ENCODE measurements at places on chromosomes 2 and 18. TPM values are rescaled to one million over a fixed set of nuclear protein-coding genes. Genes with fewer than 3 reads are reported as not detected.

- no peak for DNase-seq
Measured at GRCh38 chr2:229575569-229576315, 138.6 kb downstream of the DNER start.

- DNase-seq: no peak
Measured at GRCh38 chr2:201357221-201357620, at the start of gene FLACC1. TSS of gene FLACC1 (minus strand) at chr2:201357345. CDS start at chr2:201351404, 5,941 bp downstream.

Gene ITPRIPL1
- polyA plus RNA-seq: 1.2 TPM

GRCh38 chr2:80517316-80517715 is 212.8 kb upstream of the LRRTM1 start:
- DNase-seq: no peak

DNA sequence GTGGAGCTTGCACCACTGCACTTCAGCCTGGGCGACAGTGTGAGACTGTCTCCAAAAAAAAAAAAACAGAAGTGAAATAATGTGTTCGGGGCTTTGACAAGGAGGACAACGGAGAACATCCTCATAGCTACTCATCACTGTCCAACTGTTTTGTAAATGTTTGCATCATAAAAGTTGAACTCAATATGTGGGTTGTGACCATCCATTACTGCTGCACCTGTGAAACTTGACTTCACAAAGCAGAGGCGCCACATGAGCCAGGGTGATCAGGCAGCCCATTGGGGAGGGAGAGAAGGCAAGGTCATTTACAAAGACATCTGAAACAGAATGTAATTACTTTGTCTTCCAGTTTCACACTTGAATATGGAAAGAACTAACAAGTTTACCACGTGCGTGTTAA is 61.6 kb downstream of the LAMA1 start:
- DNase-seq: no peak

Gene CIDEA
- polyA plus RNA-seq: not detected

- no peak for DNase-seq
Measured at GRCh38 chr2:74464406-74464805, 776 bp downstream of the MOGS start.

Gene PCARE
- 0.30 TPM for polyA plus RNA-seq

GRCh38 chr18:12305930-12306629 is 2.0 kb upstream of the TUBB6 start:
- no peak for DNase-seq

Gene ICOS
- polyA plus RNA-seq: 0.40 TPM

Gene LYG2
- polyA plus RNA-seq: not detected

DNA sequence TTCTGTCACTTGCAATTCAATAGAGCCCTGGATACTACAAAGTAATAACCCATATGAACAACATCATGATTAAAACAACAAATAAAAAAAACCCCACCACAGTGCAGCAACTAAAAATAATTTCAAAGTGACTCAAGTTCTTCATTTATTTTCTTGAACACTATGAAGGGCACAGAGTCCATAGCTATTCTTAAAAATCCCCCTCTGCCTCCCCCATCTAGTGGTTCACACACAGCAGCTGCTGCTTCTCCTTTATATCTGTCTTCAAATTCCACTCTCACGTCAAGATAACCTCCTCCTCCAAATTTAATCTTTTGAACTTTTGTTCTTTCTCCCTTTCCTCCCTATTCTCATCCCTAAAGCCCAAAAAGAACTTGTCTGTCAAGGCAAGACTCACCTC is 591.3 kb downstream of the ZEB2 start:
- DNase-seq: no peak

Gene IL1R1
- polyA plus RNA-seq: 76.7 TPM

Gene MBOAT2
- polyA plus RNA-seq: 9.0 TPM

DNA sequence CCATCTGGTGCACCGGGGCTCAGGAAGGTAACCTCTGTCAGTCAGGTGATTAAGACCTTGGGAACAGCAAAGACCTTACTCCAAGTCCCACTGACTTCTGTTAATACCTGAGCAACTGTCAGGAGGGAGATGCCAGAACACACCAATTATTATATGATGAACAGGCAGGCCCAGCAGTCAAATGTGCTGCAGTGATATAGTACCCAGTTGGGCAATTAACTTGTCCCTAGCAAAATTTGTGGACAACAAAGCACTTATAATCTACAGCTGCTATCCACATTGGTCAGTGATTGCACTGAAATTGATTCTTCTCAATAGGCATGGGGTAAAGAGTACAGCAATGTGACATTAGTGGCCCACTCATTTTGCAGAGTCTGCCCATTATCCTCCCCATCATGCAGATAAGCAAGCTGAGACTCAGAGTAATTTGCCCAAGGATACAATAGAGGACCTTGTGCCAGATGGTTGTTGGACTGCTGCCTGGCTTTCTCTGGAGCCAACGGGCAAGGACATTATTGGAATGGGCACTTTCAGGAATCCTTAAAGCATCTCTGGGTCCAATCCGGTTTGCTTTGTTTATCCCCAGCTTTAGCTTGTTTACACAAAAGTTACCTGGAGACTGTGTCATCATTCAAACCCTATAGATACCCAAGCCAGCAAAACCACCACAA is 147.6 kb downstream of the CCBE1 start:
- DNase-seq: no peak

Gene COBLL1
- polyA plus RNA-seq: 35.5 TPM

- DNase-seq: peak; percentile 83
Measured at GRCh38 chr2:11669454-11670291, at the start of gene NTSR2. TSS of gene NTSR2 (minus strand) at chr2:11670195. CDS start at chr2:11670129, 66 bp downstream.

Gene MOGAT1
- not detected for polyA plus RNA-seq

Gene DUSP2
- polyA plus RNA-seq: 2.0 TPM

Gene CCDC141
- polyA plus RNA-seq: 0.50 TPM

- DNase-seq: no peak
Measured at GRCh38 chr2:144452989-144453336, 67.0 kb downstream of the ZEB2 start.

DNA sequence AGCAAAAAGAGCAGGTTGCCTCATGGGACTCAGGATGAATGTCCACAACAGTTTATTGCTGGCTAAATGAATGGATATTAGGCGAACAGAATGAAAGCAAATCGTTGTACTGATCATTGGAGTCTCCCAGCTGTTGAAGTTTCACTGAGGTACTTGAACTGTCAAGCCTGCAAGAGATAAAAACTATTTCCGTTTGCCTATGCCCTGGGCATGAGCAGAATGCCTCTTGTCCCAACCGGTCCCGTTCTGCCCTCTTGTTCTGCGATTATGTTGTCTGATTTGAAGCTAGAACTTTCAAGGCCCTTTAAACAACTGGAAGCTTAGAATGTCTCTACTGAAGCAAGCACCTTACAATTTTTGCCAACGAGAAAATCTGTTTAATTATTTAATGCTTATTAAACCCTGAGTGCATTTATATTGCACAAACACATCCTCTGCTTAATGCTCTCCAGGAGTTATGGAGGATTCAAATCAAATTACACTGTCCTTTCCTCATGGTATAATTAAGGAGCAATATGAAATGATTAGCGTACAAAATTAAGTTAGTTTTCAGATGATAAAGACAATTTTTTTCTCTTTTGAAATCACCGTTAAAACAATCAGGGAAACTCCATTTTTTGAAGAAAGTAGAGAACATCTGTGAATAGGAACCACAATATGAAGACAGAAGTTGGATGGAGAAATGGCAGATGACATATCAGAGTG is 17.7 kb downstream of the QPCT start:
- no peak for DNase-seq

GRCh38 chr2:120626566-120626965 is 109.1 kb upstream of the GLI2 start:
- DNase-seq: no peak

Gene FOXD4L1
- polyA plus RNA-seq: not detected

DNA sequence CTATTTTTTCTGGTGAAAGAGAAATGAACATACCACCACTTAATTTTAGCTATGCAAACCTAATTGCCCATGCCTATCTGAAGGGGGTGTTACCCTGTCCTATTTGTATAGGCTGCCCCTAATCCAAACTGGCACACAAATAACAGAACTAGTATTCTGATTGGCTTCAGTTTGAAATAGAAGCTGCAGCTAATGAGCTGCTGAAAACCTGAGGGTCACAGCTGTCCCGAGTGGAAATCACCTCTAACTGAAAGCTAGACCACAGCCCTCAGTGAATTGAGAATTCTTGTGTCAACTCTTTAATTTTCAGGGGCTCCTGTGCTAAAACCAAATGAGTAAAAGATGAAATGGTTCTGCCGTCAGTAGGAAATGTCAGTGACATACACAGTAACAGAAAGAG is 28.7 kb downstream of the CCDC141 start:
- no peak for DNase-seq

DNA sequence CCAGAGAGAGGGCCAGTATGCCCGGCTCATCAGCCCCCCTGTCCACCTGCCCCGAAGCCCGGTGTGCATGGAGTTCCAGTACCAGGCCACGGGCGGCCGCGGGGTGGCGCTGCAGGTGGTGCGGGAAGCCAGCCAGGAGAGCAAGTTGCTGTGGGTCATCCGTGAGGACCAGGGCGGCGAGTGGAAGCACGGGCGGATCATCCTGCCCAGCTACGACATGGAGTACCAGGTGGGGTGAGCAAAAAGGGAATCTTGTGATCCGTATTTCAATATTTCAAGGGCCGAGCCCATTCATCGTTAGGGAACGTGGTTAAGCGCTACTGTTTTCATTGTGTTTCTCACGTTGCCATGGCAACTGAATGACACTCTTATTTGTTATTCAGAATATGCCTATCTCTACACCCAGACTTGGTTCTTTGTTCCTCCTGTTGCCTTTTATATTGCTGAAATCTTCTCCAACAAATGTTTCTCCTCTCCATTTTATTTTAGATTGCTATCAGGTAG is 81.5 kb downstream of the NRP2 start:
- peak; percentile 70 for DNase-seq

GRCh38 chr2:83071352-83071751 is 1387.7 kb downstream of the SUCLG1 start:
- no peak for DNase-seq

Gene NPAS2
- 20.6 TPM for polyA plus RNA-seq

Gene TOGARAM2
- 0.33 TPM for polyA plus RNA-seq

DNA sequence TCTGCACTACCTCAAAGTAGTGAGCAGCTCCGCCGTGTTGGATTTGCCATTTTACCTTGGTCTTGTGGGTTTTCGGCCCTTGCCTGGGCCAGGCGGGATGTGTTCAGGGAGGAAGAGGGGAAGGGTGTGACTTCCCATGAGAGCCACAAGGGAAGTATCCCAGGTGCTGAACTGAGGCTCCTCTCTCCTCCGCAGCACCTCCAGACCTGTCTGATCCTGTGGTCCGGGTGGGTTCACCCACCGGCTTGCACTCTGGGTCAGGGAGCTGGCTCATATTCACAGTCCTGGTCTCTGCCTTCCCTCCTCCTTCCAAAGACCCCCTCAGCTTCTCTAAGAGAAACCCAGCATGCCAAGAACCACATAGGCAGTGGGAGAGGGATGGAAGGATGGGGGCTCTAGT is 235.8 kb downstream of the SEPTIN10 start:
- no peak for DNase-seq

DNA sequence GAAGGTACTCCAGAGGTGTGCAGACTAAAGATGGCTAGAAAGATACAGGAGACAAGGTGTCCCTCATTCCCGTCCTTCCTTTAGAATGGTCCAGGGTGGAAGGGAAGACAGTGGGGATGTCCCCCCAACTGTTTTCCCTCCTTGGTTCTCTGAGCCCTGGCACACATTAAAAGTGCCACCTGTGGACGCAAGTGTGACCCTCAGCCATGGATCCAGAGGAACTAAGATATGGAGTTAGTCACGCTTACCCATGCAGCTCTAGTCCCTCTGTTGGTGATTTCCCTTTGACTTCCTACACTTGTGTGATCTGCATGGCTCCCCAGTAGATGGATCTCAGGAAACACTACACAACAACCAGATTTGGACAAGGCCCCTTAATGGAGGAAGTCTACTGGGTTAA is 113.1 kb upstream of the SRD5A2 start:
- DNase-seq: no peak

DNA sequence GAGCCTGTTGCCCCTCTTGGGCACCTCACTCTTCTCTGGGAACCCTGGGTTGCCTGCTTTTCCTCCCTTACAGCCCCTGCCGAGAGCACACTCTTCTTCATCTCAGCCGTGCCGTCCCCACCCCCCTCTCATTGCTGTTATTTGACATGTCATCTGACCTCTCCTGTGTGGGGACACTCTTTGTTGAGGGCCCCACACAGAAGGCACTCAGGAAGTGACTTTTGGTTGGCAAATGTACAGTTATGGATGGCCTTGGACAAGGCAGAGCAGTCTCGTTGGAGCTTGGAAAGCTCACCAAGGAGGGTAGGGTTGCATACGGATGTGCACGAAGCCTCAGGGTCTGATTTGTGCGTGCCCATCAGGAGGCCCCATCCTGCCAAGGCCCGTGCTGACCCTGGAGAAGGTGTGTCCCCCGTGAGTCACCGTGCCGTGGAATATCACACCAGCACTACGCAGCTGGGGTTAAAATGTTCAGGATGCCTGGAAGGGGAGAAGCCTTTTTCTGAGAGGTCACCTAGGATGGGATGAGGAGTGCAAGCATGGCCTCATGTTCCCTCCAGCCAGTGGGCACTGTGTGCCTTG is 93.9 kb downstream of the CTIF start:
- DNase-seq: no peak

Gene HOXD4
- polyA plus RNA-seq: 11.0 TPM

Gene GPD2
- 6.7 TPM for polyA plus RNA-seq

Gene POTEJ
- not detected for polyA plus RNA-seq

DNA sequence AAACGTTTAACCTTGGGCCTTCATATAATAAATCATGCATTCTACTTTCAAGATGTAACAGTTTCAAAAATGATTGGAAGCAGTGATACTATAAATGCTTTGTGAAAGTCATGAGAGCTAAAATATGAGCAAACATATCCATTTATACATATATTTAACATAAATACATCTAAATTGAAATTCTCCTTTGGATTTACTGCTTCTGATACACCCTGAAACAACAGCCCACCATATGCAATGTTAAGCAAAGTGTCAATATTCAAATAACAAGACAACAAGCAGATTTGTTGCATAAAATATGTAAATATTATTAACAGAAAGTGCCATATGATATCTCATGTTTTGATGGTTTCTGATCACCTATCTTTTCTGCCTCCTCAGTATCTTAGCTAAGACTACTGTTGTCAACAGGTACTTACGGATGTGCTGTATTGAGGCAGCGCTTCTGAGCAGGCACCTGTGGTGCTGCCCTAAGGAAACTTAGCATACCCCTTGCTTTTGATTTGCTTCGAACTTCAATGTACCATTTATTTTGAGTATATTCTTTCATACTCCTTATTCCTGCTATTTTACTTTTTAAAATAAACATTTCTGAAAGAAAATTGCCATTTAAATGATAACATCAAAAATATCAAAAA is 6.1 kb downstream of the FIGN start:
- DNase-seq: no peak

- no peak for DNase-seq
Measured at GRCh38 chr2:68303033-68303901, 16.5 kb downstream of the CNRIP1 start.

GRCh38 chr2:234025891-234026401 is 24.6 kb upstream of the SPP2 start:
- no peak for DNase-seq

DNA sequence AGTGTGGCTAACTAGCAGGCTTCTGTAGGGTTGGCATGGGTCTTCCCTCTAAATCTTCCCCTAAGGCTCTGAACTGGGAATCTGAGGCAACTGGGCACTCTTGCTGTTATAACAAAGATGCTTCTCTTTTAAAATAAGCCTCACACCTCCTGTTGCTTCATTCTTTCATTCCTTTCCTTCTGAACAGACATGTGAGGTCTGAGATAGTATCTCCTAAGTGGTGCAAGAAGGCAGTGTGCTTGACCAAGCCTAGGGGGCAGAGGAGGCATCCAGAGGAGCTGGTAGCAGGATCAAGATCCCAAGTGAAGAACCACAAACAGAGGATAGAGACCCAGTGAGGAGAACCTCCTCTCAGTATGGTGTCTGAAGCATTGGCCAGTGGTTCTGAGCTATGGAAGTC is 90.9 kb downstream of the TTC27 start:
- DNase-seq: no peak

Gene SLC4A3
- 83.6 TPM for polyA plus RNA-seq

GRCh38 chr2:131156452-131157149 is 51.5 kb downstream of the PLEKHB2 start:
- DNase-seq: no peak

All from ovary (tissue), 10 donors.